Astrocyte (in vitro differentiated cells and primary cell): ENCODE measurements at places on chromosomes 4 and X. TPM values are rescaled to one million over a fixed set of nuclear protein-coding genes. Genes with fewer than 3 reads are reported as not detected.

The BRS3 gene
- total RNA-seq, result not detected in 2 replicates

The PTPN13 gene
- 46.2 and 50.3 TPM in 2 replicates for total RNA-seq

The KLB gene
- not detected in 2 replicates for total RNA-seq

The CHRDL1 gene
- total RNA-seq, result 3.3 and 4.8 TPM in 2 replicates
